ENCODE measurements at places on chromosomes 2 and 18.

- peak; percentile 12 for DNase-seq
These were observed 166.8 kb downstream of the DYSF start for GRCh38 chr2:71620116-71620515.

- peak; percentile 78 for DNase-seq
These were observed 14.1 kb upstream of the MEX3C start for GRCh38 chr18:51211552-51211951.

GRCh38 chr2:156436497-156437085 is 412 bp downstream of the GPD2 start:
- peak; percentile 44 for DNase-seq

- no peak for DNase-seq
These were observed 708 bp downstream of the ZNF24 start for GRCh38 chr18:35343488-35343935.

GRCh38 chr18:63216516-63217311 is 102.9 kb downstream of the BCL2 start:
- DNase-seq = peak; percentile 56

GRCh38 chr2:50546790-50547189 is 485.1 kb downstream of the NRXN1 start:
- no peak for DNase-seq

GRCh38 chr2:1991706-1992245 is 247.5 kb upstream of the PXDN start:
- DNase-seq = no peak

GRCh38 chr2:44833171-44834069 is 108.1 kb upstream of the SIX3 start:
- DNase-seq = no peak

GRCh38 chr2:229783108-229783721 is 68.9 kb upstream of the DNER start:
- DNase-seq = no peak

DNA sequence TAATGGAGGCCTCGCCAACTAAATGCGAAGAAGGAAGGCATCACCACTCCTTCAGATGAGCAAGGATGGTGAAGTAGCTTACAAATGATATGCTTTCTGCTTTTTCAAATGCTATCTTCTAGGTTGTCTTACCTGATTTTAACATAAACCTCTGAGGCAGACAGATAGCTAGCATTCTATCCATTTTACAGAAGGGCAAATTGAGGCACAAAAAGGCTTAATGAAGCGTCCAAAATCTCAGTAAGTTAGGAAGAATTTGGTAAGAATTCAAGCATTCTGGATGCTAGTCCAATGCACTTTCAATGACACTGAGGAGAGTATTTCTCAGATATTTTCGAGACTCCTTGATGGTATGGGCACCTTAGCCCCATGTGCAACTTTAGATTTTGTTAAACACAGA is 81.8 kb downstream of the LRP2 start:
- DNase-seq = no peak

DNA sequence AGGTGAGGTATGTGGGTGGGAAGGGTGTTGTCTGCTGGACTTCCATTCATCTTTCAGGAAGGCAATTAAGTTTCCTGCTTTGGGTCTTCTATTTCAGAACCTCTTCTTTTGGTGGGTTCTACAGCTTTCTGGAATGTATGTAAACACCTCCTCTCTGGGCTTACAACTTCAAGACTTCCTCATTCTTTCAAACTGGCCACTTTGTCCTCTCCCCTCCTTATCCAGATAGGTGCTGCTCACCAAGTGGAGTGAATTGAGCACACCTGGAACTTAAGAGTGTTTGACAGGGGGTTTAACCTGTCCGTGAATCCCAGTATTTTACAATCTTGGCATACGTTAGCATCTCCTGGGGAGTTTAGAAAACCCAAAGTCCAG is 5.2 kb upstream of the MRPL33 start:
- DNase-seq = no peak

GRCh38 chr2:200662727-200663126 is 76.9 kb downstream of the AOX1 start:
- DNase-seq = peak; percentile 18

GRCh38 chr2:173613386-173613785 is 258.7 kb downstream of the CDCA7 start:
- DNase-seq = no peak

GRCh38 chr2:112465382-112465781 is 16.6 kb upstream of the TTL start:
- no peak for DNase-seq

DNA sequence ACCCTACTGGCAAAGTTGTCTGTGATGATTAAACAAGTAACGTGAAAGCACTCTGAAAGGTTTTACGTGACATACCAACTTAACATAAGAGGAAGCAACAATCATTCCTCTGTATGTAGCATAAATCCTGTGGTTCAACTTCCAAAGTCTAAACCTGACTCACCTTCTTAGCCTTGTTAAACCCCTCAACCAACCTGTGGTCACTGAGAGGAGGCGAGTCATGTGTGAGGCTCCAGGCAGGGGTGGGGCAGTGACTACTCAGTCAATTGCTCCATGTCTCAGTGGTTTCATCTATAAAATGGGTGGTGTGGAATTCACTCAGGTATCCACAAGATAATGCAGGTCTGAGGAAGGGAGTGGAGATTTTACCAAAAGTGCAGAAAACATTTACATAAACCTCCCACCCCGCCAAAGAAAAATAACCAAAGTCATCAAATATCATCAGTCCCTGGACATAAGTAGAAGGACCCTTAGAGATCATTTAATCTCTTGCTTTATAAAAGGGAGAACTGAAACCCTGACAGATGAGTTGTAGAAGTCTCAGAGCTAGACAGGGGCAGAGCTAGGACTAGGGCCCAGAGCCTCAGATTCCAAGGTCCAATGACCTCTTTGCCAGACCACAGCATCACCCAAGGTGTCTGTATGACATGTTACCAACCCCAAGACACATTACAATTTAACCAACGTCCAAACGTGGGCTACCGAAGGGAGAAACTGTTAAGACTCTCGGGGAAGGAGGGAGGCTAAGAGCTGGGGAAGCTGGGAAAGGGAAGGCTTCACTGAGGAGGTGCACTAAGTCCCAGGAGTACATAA is 3.7 kb upstream of the PCBP1 start:
- DNase-seq = no peak

DNA sequence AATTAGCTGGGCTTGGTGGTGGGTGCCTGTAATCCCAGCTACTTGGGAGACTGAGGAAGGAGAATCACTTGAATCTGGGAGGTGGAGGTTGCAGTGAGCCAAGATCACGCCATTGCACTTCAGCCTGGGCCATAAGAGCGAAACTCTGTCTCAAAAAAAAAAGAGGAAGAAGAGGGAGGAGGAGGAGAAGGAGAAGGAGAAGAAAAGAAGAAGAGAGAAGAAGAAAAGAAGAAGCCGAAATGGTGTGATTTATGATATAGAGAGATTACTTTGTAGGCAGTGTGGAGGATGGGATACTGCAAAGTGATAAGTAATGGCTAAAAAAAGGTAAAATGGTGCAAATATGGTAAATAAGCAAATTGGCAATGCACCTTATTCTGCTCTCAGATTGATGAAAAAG is 25.1 kb downstream of the THNSL2 start:
- no peak for DNase-seq

DNA sequence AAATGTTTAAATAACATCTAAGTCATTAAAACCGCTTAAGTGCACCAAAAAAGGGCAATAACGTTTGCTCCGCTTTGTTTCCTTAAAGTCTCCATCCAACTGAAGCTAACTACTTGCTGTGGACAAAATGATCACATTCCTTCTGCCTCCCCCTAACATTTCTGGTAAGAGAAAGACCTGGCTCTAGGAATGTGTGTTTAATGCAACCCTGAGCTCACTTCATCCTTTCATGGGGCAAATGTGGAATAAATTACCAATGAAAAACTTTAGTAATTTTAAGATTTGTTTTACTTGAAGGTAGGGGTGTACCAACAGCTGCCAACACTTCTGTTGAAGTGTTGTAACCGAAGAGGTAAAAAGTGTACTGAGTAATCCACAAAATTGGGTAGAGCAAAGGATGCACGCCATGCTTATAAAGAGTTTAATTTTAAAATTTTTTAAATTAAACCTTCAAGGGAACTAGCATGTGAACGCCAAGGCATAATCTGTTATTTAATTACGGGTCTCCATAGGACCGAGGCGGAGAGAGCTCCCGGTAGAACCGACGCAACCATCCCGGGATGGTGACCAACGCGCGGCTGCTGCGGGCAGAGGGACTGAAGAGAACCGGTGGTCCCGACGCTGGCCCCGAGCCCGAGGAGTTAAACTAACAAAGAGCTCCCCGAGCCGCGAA is 1.1 kb downstream of the HNRNPLL start:
- peak; percentile 39 for DNase-seq

GRCh38 chr2:237669283-237669627 is 41.9 kb downstream of the LRRFIP1 start:
- no peak for DNase-seq

GRCh38 chr2:45093181-45093580 is 83.9 kb upstream of the SIX2 start:
- no peak for DNase-seq

GRCh38 chr2:165815299-165816141 is 21.5 kb upstream of the GALNT3 start:
- no peak for DNase-seq

- no peak for DNase-seq
These were observed at the start of gene SLC4A3 for GRCh38 chr2:219627103-219628100. Gene SLC4A3 (plus strand): TSS chr2:219627630. CDS start chr2:219627993, 363 bp downstream.

DNA sequence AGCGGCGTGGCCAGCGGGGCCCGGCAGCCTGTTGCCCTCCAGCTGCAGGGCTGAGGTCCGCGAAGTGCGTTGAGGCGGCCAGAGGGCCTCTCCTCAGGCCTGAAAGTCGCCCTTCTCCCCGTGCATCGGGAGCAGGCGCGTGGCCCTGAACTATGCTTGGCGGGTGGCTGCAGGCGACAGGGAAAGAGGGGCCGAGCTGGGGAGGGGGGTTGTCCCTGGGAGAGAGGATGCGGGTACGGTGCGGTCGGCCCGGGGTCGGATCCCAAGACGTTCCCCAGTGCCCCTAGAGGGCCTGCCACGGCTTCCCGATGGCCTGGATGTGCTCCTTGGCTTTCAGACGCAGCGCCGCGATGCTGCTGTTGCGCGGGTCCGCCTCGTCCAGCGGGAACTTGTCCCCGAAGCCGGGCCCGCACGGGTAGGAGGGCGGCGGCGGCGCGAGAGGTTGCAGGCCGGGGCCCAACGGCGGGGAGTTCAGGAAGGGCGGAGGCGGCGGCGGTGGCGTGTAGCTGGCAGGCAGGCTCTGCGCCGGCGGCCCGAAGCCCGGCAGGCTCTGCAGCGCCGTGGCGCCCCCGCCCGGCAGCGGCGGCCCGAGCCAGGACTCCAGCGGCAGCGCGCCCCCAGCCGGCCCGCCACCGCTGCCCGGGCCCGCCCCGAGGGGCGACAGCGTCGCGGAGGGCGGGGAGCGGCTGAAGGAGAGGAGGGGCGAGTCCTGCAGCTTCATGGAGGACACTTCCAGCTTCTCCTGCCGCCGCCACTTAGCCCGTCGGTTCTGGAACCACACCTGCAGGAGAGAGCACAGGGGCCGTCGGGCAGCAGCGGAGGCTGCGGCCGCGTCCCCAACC is 4.3 kb downstream of the RAX start:
- DNase-seq = peak; percentile 52

GRCh38 chr2:25822190-25823117 is 55.8 kb downstream of the ASXL2 start:
- peak; percentile 79 for DNase-seq

GRCh38 chr2:234472155-234472554 is 24.7 kb downstream of the ARL4C start:
- no peak for DNase-seq

DNA sequence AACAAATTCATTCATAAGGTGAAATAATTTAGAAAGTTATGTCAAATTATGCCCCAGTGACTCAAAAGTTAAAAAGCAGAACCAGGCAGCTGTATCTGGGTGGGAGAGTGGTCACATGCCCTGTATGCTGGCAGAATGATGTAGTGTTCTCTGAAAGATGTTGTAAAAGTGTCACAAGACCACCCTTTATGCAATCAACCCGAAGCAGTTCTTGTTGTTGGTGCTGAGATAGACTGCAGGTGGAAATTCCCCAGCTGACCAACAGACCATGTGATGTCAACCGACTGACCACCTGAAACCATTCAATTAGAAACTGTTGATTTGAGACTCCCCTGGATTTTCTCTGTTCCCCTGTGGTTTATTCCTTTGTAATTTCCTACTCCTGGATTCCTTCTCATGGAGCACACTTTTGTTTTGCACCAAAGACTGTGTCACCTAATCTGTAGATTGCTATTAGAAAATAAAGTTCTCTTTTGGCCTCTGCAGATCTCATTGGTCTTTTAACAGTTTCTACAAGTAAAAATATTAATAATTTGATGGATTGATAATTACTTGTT is 1341.3 kb upstream of the LRRTM1 start:
- DNase-seq = no peak

GRCh38 chr2:204122425-204122824 is 185.9 kb downstream of the ICOS start:
- no peak for DNase-seq

DNA sequence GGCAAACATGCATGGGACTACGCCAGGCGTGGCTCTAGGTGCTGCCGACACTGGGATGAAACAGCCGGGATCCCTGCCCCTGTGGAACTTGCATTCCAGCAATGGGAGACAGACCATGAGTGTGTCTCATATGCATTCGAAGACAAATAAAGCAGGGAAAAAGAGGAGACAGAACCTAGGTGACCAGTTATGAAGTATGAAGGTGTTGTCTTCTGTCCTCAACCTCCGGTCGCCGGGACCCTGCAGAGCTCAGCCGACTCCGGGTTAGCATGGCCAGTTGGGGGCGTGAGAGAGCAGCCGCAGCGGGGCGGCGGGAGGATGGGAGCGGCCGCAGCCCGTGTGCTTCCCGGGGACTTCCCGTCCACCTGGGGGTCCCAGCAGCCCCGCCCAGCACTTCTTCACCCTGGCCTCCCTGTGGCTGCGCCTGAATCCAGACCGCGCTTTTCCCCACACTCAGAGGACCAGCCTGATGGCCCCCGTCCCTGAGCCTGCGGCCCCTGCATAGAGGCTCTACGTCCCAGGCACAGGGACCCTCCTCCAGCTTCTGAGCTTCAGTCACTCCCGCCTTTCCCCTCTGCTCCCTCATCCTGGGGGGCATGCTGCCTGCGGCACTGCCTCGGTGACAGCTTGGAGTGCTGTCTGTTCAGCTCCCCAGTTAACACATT is 11.4 kb downstream of the ID2 start:
- peak; percentile 60 for DNase-seq

DNA sequence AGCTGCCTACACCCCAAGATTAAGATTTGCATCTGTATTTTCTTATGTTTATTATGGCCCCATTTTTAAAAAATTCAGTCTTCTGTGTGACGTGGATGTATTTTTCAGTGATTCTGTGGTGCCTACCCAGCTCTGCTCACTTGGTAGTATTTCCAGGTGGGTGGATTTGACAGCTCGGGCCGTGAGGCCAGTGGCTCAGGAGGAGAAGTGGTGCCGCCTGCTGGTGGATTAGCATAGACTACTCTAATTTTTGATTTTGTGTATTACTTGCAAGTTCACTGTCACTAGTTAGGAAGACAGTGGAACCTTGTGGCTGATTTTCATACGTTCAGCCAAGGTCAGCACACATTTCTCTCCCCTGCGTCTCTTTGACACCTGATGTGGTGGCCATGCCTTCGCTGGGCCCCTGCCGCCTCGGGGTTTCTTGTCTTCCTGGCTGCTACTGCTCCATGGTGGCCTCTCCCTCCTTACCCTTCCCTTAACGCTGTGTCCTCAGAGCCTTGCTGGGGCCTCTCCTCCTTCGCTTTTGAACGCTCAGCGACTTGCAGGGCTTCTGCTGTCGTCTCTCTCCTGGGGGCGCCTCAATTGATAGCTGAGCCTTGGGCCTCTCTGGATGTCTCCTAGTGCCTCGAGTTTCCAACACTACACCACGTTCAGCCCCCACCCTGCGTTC is 89.4 kb downstream of the DGKD start:
- peak; percentile 91 for DNase-seq

- DNase-seq = no peak
These were observed 5.8 kb upstream of the SAG start for GRCh38 chr2:233301811-233302210.

GRCh38 chr2:237858294-237859081 is 935 bp upstream of the RAMP1 start:
- DNase-seq = peak; percentile 71

Measured in activated CD8-positive, alpha-beta T cell treated with anti-CD3 and anti-CD28 coated beads, Interleukin-2, amount 10 ng/mL, durations not matched to agents 7 days and 5 days (primary cell).